ENCODE measurements at places on chromosomes 12 and 14.

DNA sequence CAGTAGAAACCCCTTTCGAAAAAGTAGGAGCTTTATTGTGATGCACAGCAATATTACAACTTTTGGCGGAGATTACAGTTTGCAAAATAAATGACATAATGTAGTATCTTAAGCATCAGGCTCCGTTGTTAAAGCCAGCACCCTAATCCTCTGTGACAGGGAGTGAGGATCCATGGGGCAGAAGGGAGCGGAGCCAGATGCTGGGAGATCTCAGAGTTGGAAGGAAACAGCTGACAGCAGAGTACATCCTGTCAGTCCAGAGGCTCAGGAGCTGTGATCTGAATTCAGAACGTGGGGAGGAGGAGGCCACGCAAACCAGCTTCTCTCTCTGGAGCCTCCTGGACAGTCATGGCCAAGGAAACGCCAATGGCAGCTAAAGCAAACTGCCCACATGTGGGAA is 55.7 kb downstream of the TMTC1 start:
- no peak for DNase-seq

DNA sequence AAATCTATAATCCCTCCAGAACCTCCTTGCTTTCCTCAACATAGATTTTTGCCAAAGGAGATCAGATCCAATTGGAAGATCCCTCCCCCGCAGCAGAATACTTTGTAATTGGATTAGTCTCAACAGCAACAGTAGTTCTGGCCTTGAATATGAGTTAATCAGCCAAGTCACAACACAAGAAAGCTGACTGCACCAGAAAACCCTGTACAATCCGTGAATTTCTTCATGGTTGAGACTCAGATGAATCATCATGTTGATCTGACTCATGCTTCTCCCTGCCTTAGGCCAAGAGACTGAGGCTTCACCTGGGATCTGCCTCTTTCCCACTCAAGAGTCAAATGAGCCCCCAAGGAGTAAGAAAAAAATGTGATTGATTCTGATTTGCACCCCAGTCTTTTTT is 3.0 kb upstream of the METTL17 start:
- DNase-seq: no peak

- DNase-seq: no peak
These were observed 149.3 kb upstream of the LRFN5 start for GRCh38 chr14:41457393-41457792.

- DNase-seq: no peak
These were observed 37.9 kb downstream of the LRRK2 start for GRCh38 chr12:40262657-40263056.

GRCh38 chr12:57006809-57007475 is 596 bp upstream of the ZBTB39 start:
- no peak for DNase-seq

GRCh38 chr12:104358353-104359003 is 54.9 kb downstream of the EID3 start:
- peak; percentile 23 for DNase-seq

- no peak for DNase-seq
These were observed 839 bp downstream of the FICD start for GRCh38 chr12:108515916-108516315.

DNA sequence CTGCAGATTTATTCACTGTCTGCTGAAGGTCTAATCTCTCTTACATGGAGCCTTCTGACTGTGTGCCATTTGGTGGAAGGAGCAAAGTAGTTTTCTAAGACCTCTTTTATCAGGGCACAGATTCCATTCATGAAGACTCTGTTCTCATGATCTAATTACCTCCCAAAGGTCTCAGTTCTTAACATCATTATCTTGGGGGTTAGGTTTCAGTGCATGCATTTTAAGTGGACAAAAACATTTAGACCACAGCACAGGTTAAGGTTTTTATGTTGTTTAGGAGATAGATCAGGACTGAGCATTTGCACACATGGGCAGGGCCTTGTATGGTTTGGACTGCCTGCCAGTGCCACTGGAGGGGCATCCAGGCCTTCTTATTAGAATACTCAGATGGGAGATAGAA is 746.1 kb downstream of the C12orf50 start:
- no peak for DNase-seq

GRCh38 chr12:49808686-49809380 is 19.4 kb downstream of the NCKAP5L start:
- no peak for DNase-seq

DNA sequence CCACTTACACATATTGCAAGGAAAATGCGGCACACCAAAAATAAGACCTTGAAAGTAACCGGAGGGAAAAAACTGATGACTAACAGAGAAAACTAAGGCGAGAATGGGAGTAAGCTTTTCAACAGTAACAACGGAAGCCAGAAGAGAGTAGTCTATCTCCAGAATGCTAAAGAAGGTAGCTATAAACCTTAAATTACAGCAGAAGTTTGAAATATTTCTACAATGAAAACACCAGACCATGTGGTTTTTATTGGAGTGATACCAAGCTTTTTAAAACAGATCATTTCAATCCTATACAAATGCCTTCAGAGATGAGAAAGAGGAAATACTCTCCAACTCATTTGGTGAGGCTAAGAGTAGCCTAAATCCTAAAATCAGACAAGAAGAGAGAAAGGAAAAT is 209.5 kb downstream of the ANO6 start:
- no peak for DNase-seq

GRCh38 chr14:101152855-101153254 is 249.3 kb upstream of the RTL1 start:
- no peak for DNase-seq

Data from stimulated activated CD4-positive, alpha-beta T cell treated with anti-CD3 and anti-CD28 coated beads, Interleukin-12 subunit alpha, Interleukin-12 subunit beta, amount 100 ng/mL, for 24 hours (primary cell).